ENCODE measurements at places on chromosomes 12 and 14. TPM values are rescaled to one million over a fixed set of nuclear protein-coding genes. Genes with fewer than 3 reads are reported as not detected.

HSP90B1 gene
- total RNA-seq = 614 TPM

FAM222A gene
- 6.5 TPM for total RNA-seq

ZC3H10 gene
- total RNA-seq = 2.8 TPM

KLRC3 gene
- not detected for total RNA-seq

KRT6C gene
- total RNA-seq = not detected

HELB gene
- 2.1 TPM for total RNA-seq

GPR135 gene
- 1.3 TPM for total RNA-seq

RNASE7 gene
- total RNA-seq = not detected

PPP4R4 gene
- total RNA-seq = 0.39 TPM

ARG2 gene
- 1.6 TPM for total RNA-seq

RASSF8 gene
- total RNA-seq = 10.4 TPM

PAPOLA gene
- total RNA-seq = 107 TPM

CISTR gene
- total RNA-seq = not detected

PHETA1 gene
- total RNA-seq = 7.4 TPM

Data from A549 treated with DMSO at 1 μM for 4 hours (cell line).